Fibroblast of upper back skin (primary cell): ENCODE measurements at places on chromosomes 12 and 14.
A peak's percentile ranks its signal among the peaks of the same experiment; 100 is the strongest.

DNA sequence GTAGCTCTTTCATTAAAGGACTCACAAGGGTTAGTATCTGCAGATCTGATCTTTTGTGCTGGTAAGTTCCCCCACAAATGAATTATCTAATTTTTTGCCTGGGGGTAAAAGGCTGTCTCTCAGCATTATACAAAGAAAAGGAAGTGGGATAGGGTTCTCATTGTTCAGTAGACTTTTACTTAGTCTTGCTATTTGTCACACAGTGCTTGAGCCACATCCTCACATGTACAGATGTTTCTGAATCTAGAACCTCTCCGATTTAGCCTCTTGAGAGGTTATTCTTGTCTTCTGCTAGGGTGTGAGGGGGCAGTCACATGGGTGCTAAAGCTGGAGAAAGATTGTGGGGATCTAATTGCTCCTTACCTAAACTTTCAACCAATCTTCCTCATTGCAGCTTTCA, 93.0 kb downstream of the SLC41A2 start:
- no peak for DNase-seq

DNA sequence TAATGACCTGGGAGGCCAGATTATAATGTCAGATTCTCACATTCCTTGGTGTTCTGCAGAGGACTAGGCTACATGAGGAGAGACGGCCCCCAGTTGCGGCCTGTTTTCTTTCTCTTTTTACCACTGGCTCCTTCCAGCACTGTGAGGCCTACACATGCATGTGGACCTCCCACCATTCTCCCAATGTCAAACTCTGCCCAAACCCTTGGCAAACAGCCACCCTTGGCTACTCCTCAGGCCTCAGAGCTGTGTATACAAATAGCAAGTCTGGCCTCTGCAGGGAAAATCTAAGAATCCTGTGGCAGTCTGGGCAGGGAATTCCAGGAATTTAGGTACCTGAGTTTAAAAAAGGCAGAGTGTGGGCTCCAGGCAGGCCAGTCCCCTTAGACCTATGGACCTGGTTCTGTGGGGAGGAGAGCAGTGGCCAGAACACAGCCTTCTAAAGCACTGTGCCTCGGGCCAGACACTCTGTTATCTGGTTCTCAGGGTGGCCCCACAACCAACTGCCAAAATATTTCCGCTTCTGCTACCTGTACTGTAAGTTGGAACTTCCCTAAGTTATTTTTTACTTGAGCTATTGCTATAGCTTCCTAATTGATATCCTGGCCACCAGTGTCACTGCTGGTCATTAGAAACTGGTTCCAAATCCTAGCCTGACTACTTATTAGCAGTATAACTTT, 19.9 kb upstream of the NEDD1 start:
- peak; percentile 91 for DNase-seq

- DNase-seq, result no peak
Measured at GRCh38 chr14:92993302-92993701, 70.4 kb downstream of the CHGA start.

- no peak for DNase-seq
Measured at GRCh38 chr14:106044949-106045596, 518.7 kb downstream of the TMEM121 start.

DNA sequence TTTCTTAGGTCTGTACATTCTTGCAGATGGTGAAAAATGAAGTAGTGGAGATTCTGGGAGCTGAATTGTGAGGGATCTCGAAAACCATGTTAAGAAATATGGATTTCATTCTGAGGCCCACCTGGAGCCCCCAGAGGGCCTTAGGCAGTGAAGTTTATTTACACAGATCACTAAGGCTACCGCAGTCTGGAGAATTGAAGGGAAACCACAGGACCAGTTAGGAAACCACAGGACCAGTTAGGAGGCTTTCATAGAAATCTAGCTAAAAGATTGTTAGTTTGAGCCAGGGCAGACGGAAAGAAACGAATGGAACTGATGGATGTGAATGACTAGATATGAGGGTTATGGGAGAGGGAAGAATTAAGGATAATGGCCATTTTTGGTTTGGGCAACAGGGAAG, 7.2 kb downstream of the CBLN3 start:
- no peak for DNase-seq
